ENCODE measurements at places on chromosomes 1 and 21.

DNA sequence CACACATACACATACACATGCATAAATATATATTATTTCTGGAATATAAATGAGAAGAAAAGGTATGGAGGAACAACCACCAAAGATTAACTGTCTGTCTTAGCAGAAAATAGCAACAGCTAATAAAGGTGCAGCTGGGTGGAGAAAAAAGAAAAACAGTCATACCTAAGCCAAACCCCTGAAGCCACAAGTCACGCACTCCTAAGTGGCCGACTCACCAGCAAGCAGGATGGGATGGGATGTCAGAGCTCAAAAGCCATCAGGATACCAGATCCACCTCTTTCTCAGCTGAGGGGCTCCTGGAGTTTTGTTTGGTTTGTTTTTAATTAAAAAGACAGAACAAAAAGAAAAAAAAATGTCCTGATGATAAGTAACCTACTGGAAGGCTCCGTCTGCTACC, 64.7 kb upstream of the HIVEP3 start:
- no peak for DNase-seq

GRCh38 chr1:212430416-212430815, 2.3 kb upstream of the NENF start:
- no peak for DNase-seq

DNA sequence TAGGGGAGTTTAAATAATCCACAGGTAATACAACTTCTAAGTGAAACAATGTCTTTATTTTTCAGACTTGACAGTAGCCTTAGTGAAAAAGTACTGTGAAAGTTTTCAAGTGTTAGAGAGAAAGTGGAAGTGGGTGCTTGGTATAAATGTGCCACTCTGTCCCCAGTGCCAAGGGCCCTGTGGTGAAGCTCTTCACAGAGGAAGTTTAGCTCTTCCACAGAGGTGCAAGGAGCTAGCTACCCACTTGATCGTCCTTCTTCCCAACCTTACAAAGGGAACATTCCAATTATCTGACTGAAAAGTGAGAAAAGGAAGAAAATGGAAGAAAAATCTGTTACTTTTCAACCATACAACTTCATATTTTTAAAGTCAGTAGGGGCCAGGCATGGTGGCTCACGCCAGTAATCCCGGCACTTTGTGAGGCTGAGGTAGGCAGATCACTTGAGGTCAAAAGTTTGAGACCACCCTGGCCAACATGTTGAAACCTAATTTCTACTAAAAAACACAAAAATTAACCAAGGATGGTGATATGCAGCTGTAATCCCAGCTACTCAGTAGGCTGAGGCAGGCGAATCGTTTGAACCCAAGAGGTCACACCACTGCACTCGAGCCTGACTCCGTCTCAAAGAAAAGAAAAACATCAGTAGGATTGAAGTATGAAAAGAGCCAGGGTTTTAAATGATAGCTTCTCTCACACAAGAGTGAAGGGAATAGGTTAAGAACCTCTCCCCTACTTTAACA, 41.0 kb upstream of the PTPRC start:
- DNase-seq: no peak

DNA sequence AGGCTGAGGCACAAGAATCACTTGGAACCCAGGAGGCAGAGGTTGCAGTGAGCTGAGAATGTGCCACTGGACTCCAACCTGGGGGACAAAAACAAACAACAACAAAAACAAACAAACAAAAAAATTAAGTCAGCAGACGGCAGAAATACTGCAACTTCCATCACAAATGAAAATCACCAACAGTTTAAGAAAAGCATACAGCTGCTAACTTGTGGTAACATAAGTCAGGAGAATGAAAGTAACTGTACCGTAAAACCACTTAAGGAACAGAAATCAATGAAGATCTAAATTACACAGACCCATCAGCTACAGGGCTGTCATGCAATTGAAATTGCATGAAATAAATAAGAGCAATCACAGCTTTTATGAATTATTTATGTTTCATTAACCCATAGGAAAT, 25.0 kb downstream of the MCOLN2 start:
- no peak for DNase-seq

DNA sequence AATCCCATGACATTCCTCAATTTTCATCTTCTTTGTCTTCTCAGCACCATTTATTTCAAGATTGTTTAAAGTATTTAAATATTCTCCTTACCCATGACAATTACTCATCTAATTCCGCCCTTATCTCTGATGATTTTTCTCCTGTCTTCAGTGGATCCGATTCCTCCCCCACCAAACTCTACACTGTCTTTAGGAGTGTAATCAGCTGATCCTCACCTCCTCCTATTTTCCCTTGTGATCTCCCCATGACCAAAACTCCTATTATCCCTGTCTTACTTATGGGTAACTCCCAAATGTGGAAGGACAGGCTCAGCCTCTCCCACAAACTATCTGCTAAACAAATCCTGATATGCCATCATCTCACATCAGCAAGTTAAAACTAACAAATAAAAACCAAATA, 335.3 kb upstream of the RUNX1 start:
- DNase-seq: peak; percentile 25

DNA sequence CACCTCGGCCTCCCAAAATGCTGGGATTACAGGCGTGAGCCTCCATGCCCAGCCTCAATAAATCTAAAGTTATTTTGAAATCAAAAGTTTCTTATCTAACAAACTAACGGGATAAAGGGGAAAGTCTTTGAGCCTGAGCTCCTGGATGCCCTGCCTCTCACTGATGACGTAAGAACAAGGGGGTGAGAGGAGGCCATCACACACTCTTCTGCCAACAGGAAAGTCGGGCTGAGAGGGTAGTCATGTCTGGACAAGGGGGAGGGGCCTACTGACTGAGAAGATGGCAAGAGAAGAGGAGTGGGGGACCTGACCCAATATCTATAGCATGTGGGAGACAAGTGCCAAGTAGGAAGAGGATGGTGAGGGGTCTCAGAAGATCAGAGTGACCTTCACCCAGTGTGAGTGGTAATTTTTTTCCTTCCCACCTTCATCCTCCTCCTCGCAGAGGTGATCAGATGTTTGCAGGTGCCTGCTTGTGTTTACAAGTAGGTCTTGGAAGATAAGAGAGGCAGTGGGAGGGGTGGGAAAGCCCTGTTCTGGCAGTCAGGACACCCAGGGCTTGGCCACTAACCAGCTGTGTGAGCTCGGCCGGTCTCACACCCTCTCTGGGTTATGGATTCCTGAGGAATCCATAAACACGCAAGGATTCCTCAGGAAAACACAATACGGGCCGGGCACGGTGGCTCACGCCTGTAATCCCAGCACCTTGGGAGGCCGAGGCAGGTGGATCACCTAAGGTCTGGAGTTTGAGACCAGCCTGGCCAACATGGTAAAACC, 9.6 kb downstream of the UQCRHL start:
- DNase-seq: no peak

GRCh38 chr1:112256411-112256810, 139.6 kb upstream of the CTTNBP2NL start:
- DNase-seq: no peak

DNA sequence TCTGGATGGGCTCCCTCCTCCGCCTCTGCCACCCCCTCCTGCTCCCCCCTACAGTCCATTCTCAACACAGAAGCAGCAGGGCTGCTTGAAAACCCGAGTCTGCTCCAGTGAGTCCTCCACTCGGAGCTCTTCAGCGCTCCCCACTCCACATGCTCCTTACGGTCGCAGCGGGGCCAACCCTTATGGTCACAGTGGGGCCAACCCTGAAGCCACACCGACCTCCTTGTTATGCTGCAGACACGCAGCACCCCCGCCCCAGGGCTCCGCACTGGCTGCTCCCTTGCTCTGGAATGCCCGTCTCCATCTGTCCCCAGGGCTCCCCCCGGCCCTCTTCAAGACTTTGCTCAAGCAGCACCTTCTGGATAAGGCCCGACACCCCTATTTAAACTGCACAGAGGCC, 22.6 kb downstream of the GPR157 start:
- DNase-seq: no peak

- DNase-seq: no peak
Observed at GRCh38 chr1:5889901-5890300, 102.3 kb downstream of the NPHP4 start.

- no peak for DNase-seq
Observed at GRCh38 chr1:119291611-119292206, 76.9 kb upstream of the HAO2 start.

GRCh38 chr1:36160949-36161485, 5.1 kb downstream of the MAP7D1 start:
- peak; percentile 72 for DNase-seq

DNA sequence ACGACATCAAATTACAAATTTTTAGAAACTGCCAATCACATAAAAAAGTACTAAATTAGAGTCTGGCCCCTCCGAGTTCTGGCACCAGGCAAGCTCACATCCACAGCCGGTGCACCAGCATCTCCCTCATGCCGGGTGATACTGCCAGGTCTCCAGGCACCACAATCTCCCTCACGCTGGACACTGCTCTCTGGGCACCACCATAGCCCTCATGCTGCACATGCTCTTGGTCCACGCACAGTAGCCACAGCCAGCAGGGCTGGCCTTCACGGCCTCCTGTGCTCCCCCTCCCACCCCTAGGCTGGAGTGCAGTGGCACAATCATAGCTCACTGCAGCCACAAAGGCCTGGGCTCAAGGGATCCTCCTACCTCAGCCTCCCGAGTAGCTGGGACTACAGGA, 65.5 kb downstream of the AKT3 start:
- no peak for DNase-seq

DNA sequence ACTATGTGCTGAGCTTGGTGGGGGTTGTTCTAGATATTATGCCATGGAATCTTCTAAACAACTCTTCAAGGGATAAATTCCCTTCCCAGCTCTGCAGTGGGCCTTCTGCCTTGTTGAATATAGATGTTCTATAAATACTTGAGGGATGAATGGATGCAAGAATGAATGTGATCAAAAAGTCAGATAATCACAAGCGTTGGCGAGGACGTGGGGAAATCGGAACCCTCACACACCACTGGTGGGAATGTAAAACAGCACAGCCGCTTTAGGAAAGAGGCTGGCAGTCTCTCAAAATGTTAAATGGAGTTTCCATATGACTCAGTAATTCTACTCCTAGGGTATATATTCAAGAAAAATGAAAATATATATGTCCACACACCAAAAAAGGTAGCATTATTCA, 19.0 kb downstream of the SDC3 start:
- no peak for DNase-seq

- DNase-seq: no peak
Observed at GRCh38 chr1:219296430-219297355, 123.0 kb downstream of the LYPLAL1 start.

DNA sequence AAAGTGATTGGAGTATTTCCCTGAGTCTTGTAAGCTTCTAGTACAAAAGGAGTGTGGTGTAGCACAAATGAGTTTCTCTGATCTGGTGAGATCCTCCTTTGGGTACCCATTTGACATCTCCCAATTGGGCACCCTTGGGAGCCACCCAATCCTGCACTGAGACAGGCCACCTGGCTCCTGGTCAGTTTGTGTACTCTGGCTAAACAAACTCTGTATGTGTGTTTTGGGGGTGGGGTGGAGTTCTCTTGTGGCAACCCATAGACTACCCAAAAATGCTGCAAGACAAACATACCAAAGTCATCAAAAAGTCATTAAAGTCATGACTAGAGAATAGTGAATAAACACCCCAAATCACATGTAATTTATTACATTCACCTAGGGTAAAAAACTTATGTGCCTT, 8.4 kb upstream of the HIVEP3 start:
- DNase-seq: no peak

GRCh38 chr21:45370575-45370974, 34.4 kb upstream of the COL18A1 start:
- DNase-seq: no peak

DNA sequence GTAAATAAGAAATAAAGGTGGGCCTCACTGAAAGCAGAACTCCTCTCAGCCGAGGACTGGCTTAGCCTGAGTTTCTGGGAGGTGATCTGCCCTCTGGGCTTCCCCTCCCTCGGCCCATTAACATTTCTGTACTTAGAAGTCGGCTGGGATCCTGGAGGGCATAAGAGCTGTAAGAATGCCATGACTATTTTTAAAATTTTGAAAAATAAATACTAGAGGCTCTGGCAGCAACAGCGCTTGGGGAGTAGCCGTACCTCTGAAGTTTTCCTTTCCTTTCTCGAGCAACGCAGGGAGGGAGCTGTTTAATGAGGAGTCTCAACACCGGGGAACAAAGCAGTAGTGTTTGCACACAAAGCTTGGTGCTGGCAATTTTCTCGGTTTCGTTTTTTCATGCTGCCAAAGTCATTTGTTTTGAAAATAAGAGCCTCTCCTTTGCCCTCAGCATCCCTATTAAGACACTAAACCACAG, 498.7 kb downstream of the SMYD3 start:
- no peak for DNase-seq
